ENCODE measurements at places on chromosomes 5 and 9.

- DNase-seq: no peak
These were observed 19.9 kb downstream of the SMIM15 start for GRCh38 chr5:61142391-61142790.

- no peak for DNase-seq
These were observed 216.6 kb downstream of the SGCD start for GRCh38 chr5:156543348-156544145.

DNA sequence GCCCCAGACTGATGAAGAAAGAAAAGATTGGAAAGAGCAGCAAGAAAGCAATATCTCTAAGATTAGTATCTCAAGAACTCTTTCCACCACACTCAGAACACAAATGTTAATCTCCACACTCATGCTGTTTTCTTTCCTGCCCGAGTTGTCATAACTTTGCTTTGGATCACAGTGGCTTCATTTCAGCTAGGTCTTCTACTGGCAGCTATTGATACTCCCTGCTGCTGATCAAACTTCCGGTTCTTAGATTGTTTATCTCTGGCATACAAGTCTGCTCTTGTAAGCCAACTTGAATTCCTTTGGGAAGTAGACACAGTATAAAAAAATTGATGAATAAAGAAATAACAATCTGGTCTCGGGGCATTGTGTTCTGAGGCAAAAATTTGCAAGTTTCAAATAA, 77.7 kb upstream of the SPEF2 start:
- no peak for DNase-seq

DNA sequence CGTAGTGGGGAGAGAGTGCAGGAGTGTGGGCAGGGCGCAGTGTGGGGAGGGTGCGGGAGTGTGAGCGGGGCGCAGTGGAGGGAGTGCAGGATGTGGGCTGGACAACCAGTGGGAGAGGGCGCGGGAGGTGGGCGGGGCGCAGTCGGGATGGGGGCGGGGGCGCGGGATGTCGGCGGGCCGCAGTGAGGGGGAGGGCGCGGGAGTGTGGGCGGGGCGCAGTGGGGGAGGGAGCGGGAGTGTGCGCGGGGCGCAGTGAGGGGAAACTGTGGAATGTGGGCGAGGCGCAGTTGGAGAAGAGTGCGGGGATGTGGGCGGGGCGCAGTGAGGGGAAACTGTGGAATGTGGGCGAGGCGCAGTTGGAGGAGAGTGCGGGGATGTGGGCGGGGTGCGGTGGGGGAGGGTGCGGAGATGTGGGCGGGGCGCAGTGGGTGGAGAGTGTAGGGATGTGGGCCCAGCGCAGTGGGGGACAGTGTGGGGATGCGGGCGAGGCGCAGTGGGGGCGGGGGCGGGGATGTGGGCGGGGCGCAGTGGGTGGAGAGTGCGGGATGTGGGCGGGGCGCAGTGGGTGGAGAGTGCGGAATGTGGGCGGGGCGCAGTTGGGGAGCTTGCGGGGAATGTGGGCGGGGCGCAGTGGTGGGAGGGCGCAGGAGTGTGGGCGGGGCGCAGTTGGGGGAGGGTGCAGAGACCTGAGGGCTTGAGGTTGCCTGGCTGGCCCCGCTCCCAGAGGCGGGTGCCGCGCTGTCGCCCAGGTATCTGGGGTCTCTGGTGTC, at the start of gene NXNL2:
Gene NXNL2 (plus strand): TSS at position 723 of the 770 bp plus-strand sequence. CDS start 257 bp downstream, outside the sequence.
- peak; percentile 11 for DNase-seq

- DNase-seq: no peak
These were observed 148.2 kb upstream of the KLF4 start for GRCh38 chr9:107637421-107638420.

DNA sequence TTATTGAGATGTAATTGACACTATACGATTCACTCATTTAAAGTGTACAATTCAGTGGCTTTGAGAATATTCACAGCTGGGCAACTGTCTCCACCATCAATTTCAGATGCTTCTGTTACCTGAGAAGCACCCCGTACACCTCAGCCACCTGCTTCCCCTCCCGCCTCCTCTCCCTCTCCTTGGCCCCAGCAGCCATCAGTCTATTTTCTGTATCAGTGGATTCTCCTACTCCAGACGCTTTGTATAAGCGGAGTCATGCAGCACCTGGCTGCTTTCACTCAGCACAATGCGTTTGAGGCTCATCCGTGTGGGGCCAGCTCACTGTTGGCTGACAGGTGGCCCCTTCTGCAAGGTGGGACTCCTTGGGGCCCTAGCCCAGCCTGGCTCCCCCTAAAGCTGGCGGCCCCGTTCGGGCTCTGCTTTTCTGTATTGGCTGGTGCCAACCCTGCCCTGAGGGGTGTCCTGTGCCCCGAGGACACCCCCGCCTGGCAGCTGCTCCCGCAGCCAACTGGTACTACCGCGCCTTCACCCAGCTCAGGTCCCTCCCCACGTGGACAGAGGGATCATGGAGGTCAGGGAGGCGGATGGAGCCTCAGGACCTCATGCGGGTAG, 124.4 kb upstream of the COL5A1 start:
- no peak for DNase-seq

GRCh38 chr9:70802206-70802605, 319.2 kb downstream of the TRPM3 start:
- no peak for DNase-seq

DNA sequence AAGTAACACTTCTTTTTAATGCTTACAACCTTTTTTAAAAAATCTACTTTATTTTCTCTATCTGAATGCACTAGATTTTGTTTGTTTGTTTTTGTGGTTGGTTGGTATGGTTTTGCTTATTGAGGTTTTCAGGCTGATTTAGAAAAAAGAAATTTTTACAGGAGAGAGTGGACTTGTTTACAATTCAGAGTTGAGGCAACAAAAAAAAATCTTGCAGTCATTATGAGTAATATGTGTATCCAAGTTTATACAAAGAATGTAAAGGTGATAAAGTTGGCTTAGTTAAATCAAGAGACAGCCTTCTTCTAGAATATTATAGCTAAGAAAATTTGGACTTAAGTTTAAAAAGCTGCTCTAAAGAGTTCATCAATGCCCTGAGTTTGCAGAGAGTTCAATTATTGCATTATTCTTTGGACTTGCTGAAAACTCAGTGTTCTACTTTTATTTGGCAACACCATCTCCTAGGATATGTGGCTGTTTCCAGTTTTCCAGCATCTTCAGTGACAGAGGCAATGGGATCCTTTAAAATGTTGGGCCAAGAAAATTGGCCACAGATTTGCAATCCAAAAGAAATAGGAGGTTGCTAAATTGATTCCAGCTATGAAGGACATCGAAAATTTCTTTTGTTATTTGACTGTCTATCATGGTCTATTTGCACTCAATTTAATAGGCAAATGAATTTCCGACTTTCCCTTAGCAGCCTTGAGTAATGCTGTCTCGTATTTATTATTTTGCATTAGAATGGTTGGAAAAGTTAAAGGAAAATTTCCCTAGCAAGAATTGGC, 10.7 kb downstream of the STK32A start:
- DNase-seq: no peak

GRCh38 chr9:4077499-4078102, 222.3 kb downstream of the GLIS3 start:
- no peak for DNase-seq

DNA sequence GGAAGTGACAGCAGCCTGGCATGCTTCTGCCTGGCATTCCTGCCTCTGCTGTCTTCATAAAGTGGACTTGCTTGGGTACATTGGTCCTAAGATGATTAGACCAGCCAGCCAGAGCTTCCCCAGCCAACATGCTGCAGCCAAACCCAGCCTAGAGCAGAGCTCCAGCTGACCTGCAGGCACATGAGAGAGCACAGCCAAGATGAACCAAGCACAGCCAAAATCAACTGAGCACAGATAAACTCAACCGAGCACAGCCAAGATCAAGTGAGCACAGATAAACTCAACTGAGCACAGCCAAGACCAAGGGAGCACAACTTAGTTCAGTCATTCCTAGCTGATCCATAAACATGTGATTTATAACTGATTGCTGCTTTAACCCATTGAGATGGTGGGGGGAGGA, 266.5 kb downstream of the MSX2 start:
- no peak for DNase-seq

All from stimulated activated CD4-positive, alpha-beta T cell treated with anti-CD3 and anti-CD28 coated beads, TNF-alpha, amount 100 ng/mL, for 1 hour (primary cell).